ENCODE measurements at places on chromosomes 12 and 14.

- peak; percentile 10 for DNase-seq
Observed at GRCh38 chr14:67943947-67944346, 124.4 kb downstream of the RAD51B start.

GRCh38 chr12:132163041-132163910 lies 19.0 kb downstream of the NOC4L start:
- no peak for DNase-seq

GRCh38 chr12:5163661-5164060 lies 120.0 kb downstream of the KCNA5 start:
- no peak for DNase-seq

GRCh38 chr14:94102768-94103482 lies 7.6 kb upstream of the IFI27 start:
- DNase-seq: no peak

DNA sequence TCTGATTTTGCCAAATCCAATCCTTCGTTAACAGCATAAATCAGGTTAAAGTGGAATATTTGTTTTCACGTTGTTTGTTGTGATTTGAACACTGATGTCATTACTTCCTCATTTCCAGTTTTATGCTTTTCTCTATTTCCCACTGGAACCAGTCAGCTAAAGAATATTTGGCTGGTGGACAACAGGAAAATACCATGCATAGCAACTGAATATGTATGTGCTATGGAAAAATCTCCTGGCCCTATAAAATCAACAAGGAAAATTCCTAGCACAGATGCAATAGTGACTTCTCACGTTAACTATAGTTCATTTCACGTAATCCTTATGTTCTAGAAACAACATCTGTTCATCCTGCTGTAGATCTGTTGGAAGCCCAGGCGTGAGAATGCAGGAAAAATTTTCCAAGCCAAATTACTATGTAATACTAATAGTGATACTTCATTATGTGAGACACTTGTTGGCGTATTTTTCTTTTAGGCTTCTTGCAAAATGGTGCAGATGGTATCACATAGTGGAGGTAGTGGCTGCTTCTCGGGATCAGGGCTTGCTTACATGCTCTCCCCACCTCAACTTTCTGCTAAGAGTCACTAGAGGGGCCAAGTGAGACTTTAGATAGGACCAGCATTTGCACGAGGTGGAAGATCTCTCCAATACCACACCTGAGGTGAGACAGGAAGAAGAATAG lies 86.3 kb upstream of the USP44 start:
- DNase-seq: no peak

- no peak for DNase-seq
Observed at GRCh38 chr12:6828781-6829535, 751 bp downstream of the P3H3 start.

- DNase-seq: no peak
Observed at GRCh38 chr12:107032266-107032665, 45.3 kb upstream of the MTERF2 start.

DNA sequence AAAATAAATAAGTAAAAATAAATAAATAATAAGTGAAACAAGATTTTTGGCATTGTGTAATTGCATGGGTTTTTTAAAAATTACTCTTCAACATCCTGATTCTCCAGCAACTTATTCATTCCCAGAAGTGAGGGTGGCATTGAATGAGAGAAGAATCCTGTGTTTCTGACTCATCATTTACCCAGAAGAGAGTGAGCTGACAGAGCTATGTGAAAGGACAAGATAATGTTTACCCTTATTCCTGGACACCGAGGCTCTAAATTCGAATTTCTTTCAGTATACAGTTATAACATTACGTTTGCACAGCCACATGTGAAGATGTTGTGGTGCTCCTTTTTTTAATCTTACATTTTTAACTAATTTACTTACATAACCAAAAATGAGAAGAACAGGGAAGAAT lies 36.4 kb downstream of the BBS10 start:
- DNase-seq: no peak

DNA sequence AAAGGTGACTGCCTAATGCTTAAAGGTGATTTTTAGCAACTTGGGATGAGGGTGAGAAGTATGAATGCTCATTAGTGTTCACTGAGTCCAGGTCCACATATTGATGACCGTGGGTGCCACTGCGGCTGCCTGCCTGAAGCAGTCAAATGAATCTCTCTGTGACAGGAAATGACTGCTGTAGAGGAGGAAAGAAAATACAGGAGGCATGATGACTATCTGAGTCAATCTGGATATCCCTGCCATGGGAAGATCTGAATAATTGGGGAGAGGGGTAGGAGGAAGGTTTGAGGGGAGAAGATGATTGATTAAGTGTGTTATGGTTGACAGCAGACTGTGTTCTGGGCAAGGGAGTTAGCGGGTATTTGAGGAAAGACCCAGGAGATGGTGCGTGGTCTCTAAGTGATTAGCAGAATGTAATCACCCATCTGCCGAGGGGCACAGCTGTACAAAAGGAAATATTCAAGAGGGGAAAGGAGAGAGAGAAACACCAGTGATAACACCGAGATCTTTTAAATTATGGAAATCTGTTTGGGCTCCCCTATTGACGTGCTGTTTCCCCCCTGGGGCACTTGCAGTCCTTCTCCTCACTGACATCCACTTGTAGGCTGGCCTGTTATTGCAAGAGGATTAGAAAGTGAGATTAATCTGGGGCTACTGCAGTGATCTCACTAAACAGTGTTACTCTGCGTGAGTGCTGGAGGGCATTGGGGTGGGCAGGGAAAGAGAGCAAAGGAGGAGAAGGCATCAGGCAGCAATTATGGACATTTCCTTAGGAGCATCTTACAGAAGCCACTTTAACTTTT lies 97.7 kb downstream of the AKAP6 start:
- no peak for DNase-seq

DNA sequence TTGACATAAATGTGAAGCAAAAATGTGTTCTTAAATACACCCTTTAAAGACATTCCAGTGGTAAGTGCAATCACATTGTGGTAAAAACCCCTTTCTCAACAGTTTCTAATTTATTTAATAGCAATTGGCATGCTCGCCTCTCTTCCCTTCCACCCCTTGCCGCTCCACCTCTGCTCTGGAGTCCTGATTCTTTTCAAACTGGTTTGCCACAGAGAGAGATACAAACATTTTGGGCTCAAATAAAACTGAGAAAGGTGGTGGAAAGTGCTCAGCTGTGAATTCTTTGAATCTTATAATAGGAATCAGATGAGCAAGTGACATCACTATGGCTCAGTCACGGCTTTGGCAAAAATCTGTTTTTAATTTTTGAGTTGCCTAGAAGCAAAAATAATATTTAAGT lies 993.9 kb downstream of the GALC start:
- no peak for DNase-seq

DNA sequence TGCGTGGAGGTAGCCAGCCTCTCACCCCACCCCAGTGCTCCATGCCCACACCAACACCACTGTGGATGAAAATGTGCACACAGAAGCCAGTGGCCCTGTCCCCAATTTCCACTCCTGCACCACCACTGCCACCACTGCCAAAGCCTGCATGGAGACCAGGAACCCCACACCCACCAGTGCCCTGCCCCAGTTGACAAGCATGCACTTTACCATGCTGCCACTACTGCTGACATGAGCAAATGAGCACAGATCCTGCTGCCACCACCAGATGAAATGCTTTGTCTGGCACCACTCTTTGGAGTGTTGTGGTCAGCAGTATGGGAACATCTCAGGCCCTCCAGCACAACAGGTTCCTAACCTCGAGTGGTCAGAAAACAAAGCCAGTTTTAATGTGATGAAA lies 104.1 kb downstream of the ATXN7L3B start:
- DNase-seq: no peak

DNA sequence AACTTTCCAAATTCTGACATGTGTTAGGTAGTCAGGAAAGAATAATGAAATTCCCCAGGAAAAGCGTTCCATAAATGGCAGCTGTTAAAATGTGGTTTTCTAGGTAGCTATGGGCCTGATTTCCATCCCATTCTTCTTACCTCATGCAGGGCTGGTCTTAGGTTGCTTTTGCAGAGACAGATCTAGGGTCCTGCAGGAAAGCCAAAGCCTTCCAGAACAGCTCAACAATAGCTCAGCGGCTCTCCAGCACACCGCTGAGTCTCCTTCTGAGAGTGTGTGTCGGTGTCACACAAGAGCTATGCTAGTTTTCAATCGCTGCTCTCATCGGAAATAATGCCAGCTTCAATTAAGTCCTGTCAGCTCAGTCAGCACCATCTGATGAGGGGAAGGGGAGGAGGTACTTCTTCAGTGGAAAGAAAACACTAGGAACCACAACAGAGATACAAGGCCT lies 106.7 kb downstream of the TMEM30B start:
- DNase-seq: no peak

GRCh38 chr12:944211-944610 lies 5.3 kb downstream of the RAD52 start:
- no peak for DNase-seq

DNA sequence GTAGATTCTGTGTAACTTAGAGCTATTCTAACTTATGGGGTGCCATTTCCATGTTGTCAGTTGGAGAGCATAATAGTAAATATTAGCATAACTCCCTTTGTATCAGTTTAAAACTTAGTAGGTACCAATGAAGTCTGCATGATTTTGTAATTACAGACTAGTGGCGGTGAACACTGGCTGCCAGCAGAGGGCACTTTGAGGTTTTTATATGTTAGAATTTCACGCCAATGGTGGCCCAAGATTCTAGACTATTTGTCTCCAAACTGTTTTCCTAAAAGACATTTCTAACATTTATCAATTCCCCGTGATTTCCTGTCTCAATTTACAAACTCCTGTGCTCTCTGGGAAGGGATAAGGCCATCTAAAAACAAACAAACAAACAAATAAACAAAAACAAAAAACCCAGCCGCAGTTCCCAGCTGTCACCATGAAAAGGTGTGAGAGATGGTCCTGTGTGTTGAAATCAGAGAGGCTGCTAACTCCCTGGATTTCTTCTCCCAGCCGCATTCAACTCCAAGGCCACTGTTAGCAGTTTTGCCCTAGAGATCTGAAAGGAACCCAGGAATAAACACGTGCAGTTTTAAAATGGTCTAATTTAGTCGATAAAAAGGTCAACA lies 57.6 kb downstream of the BRMS1L start:
- DNase-seq: no peak

- DNase-seq: no peak
Observed at GRCh38 chr12:52413782-52414345, 7.7 kb upstream of the KRT82 start.

DNA sequence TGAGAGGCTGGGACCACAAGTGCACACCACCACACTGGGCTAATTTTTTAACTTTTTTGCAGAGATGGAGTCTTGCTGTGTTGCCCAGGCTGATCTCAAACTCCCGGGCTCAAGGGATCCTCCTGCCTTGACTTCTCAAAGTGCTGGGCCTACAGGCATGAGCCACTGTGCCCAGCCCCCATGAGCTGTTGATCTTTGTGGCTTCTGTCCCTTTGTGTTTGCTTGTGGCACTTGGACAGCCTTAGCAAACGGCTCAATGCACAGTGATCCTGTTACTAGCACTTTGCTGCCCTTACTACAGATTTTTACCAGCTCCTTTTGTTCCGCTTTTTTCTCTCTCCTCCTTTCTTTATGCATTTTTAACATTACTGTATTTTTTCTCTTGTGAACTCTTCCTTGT lies 25.3 kb upstream of the EVL start:
- no peak for DNase-seq

DNA sequence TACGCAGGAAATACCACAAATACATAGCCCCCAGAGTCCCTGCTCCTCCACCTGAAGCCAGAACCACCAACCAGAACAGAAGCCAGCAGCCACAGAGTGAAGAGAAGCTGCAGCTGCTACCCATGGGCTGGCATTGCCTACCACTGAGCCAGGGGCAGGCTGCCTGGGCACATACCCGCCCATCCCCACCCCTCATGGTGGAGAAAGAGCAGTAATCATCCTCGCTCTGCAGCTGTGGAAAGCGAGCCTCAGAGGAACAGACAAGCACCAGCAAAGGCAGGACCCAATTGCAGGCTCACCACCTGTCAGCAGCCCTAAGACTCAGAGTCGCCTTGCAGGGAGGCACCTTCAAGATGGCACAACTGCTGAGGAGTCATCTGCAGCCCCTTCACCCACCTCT lies 11.2 kb upstream of the CD9 start:
- DNase-seq: no peak

DNA sequence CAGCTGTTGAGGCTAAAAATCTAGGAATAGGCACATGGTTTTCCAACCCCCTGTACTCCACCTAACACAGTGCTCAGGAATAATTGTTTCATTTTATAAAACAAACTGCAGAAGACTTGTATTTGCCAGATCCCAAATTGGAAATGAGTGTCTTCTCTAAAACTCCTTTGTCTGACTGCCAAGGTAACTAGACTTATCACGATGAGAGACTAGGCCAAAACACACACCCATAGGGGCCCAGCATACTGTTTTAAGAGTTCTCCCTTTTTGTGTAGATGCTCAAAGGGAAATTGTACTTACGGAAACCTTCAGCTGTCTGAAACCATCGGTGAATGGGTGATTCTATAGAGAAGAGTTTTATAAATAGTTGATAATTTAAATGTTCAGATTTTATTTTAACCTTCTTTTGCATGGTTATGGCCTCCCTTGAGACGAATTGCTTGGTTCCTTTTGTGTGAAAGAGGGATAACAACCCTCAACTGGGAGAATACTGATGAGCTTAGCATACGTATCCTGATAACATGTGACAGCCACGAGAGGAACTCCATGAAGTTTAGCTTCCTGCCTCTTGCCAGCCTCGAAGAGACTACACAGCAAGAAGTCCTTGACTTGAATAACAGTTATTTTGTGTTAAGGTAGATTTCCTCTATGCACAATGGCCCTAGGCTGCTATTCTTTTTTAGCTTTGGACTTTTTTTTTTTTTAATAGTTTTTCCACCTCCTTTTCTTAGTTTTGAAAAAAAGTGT lies 103.3 kb downstream of the PELI2 start:
- DNase-seq: no peak

DNA sequence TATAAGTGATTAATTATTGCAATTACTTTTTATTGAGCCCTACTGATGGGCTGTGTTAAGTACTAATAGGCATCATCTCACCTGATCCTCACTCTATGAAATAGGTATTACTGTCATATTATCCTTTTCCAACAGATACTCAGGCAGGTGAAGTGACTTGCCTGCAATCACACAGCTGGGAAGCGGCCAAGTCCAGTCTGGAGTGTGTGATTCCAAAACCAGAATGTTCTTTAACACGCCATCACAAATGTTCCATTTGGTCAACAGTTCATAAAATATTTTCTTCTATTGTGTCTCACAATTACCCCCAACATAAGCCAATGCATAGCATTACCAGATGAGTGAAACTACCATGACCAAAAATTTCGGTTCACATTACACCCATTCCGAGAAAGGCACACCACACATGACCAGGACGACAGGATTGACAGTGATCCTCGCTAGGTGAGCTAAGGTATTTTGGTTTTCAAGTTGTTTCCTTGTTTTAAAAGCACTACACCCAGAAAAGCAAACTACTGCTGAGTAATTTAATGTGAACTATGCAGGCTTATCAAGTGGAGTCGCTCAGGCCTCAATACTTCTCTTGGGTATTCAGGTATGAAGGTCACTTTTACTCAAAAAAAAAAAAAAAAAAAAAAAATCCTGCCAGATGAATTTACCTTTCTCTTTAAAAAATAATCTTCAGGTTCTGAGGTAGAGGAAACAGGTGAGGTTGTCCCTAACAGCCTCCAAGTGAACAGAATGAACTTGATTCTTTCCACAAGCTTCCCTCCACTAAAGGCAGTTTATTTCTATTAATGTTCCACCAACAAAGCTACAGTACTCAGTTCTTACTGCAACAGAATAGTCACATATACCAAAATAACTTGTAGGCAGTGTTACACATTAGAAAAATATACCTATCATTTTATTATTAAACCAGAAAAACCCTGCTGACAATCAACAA lies 2.4 kb downstream of the VPS37B start:
- no peak for DNase-seq

GRCh38 chr12:18422871-18423270 lies 161.6 kb downstream of the PIK3C2G start:
- no peak for DNase-seq

- no peak for DNase-seq
Observed at GRCh38 chr14:104439625-104440024, 139.9 kb upstream of the C14orf180 start.
